ENCODE measurements at places on chromosomes 6 and 20. TPM values are rescaled to one million over a fixed set of nuclear protein-coding genes. Genes with fewer than 3 reads are reported as not detected.

GRCh38 chr20:57866250-57867106 lies 156.7 kb upstream of the PMEPA1 start:
- DNase-seq: no peak

GRCh38 chr6:100230953-100231316 lies 233.8 kb downstream of the SIM1 start:
- DNase-seq: no peak

DNA sequence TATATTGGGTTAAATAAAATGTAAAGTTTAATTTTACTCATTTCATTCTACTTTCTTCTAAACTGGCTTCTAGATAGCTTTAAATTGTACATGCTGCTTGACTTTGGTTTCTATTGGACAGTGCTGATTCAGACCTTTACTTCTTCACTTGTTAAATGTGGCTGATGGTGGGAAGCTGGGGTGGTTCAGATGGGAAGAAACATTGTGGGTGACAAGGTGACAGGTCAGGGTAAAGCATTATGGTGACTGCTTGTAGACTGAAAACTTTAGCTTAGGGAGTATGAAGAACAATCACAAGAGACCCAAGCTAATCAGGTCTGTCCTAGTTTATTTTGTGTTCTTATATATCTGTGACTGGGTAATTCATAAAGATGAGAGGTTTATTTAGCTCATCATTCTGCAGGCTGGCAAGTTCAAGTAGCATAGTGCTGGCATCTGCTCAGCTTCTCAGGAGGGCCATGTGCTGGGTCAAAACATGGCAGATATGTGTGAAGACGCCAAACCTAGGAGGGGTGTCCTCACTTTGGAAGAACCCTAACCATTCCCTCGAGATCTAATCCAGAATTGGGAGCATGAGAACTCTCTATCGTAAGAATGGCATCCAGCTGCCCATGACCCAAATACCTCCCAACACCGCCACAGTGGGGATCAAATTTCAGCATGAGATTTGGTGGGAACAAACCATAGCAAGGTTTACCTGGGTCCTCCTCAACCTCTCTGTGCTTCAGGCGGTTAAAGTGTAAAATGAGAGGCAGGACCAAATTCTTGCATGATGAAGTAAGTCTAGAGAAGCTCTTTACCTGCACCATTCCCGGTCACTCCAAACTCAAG lies 102.8 kb downstream of the FYN start:
- DNase-seq: no peak

DNA sequence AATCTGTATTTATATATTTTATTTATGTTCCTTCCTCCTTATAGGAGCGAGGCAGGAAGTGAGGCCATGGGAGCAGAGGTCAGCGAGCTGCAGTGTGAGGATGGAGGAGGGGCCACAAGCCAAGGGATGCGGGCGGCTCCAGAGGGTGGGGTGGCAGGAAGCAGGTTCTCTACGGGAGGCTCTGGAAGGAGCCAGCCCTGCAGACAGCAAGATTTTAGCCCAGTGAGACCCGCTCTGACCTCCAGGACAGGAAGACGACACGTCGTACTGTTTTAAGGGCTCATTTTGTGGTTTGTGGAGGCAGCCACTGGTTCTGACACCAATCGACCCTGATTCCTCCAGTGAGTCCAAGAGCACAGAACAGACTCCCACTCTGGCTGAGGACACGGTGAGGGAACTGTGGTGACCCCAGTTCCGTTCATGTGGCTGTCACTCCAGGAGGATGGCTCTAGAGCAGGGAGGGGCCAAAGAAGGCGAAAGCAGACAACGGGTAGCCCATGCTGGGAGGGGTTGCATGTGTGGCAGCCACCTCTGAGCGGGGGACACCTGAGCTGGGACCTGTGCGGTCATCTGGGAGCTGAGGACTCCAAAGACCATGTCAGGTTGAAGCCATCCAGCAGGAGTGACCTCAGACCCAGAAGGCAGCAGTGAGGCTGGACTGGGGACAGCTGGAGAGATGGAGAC lies 100.1 kb upstream of the BHLHE23 start:
- no peak for DNase-seq

GRCh38 chr6:139895205-139895793 lies 520.9 kb upstream of the CITED2 start:
- DNase-seq: no peak

The SLC12A5 gene
- polyA plus RNA-seq: 0.55 TPM

The ERVFRD-1 gene
- not detected for polyA plus RNA-seq

DNA sequence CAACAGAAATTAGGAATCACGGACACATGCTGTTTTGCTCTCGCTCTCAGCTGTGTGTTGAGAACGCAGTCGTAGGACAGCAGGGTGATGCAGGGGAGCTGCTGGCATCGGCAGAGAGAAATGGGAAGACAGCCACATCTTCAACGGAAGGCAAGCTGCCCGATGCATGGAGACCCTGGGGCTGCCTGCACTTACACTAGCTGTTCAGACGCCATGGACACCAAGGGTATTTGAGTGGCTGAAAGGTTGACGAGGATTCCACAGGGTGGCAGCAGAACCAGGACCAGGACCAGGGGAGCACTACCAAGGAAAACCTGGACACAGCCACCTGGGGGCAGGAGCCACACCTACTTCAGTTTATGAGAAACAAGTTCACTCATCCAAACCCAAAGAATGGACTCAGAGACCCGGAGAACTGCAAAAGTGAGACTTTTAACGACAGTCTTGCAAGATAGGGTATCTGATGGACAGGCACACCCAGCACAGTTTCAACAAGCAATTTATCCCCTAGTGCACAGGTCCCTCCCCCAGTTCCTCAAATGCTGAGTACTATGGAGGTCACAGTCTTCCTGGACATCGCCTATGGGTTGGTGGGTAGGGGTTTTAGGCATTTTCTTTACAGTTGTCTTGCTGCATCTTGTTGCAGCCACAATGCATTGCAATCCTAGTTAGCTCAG lies 56.3 kb upstream of the ENTPD6 start:
- no peak for DNase-seq

The TRIM31 gene
- polyA plus RNA-seq: not detected

The KIAA1755 gene
- polyA plus RNA-seq: 3.5 TPM

The LAMP5 gene
- 0.12 TPM for polyA plus RNA-seq

DNA sequence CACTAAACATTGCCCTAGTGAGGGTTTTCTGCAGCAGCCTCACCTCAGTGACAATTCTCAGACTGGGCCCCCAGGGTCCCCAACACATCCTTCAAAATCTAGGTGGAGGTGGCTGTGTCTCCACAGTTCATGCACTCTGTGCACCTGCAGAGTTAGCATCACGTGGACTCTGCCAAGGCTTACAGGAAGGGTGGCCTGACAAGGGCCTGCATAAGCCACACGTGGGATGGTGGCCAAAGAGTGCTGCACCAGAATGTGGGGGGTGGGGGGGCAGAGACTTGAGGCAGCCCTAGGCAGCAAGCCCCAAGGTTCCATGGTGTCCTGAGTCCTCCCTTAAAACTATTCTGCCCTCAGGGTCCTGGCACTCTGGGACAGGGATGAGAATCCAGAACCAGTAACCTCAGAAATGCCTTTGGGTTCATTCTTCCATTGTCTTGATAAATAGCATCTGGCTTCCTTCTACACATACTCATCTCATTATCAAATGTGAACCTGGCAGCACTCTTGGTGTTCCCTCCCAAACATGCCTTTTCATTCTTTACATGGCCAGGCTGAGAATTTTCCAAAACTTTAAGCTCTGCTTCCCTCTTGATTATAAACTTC lies 1.6 kb upstream of the SERPINB1 start:
- no peak for DNase-seq

The HELZ2 gene
- 4.6 TPM for polyA plus RNA-seq

DNA sequence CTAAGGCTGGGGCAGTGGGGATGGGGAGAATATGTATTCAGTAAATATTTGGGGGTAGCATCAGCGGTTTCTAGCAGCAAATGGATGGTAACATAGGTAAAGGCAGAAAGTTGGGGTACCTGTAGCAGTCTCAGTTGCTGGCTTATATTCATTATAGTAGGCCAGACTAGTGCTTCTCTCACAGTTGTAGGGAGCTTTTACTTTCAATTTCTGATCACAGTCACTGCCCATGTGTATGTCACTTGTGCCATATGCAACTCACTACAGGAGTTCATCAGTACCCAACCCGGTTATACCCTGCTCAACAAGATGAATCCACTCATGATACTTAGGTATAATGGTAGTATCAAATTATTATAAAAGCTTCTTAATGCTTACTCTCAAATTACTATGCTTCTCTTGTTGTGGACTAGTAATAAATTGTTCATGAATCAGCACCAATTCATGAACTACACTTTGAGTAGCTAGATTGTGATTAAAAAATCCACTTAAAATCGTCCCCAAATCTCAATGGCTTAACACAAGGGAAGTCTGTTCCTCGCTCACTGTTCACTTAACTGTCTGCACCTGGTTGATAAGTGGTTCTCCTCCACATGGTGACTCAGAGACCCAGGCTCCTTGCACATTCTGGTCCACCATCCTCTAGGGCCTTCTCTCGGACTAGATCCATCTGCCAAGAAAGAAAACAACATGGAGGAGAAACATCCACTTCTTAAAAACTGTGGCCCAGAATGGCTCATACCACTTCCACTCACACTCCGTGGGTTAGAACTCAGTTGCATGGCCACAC lies 31.3 kb upstream of the MYLIP start:
- DNase-seq: no peak

The PIM1 gene
- polyA plus RNA-seq: 37.5 TPM

All from AG04450 (cell line).